ENCODE measurements at places on chromosomes 7 and 10. TPM values are rescaled to one million over a fixed set of nuclear protein-coding genes. Genes with fewer than 3 reads are reported as not detected.

DNA sequence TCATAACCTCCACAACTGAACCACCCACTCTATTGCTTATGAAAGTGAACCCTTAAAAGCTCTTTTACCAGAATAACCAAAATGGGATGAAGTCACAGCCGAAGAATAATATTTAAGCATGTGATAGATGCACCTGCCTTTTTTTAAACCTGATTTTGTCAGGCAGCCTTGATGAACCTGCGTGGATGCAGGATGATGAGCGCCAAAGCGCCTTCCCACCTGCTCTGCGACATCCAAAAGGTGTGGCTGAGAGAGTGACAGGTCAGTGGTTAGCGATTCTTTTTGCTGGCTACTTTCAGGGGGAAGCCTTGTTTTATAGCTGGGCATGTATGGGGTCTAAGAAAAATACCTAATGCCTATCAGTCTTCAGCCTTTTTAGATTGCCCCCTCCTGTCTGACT lies 157.8 kb downstream of the FANK1 start:
- DNase-seq: no peak
- H3K4me3 ChIP-seq: no peak overlapping the region
- no peaks in the 10 kb centered on the region for H3K27me3 ChIP-seq
- H3K27ac ChIP-seq: no peak overlapping the region
- H3K36me3 ChIP-seq: no peaks in the 10 kb centered on the region

DNA sequence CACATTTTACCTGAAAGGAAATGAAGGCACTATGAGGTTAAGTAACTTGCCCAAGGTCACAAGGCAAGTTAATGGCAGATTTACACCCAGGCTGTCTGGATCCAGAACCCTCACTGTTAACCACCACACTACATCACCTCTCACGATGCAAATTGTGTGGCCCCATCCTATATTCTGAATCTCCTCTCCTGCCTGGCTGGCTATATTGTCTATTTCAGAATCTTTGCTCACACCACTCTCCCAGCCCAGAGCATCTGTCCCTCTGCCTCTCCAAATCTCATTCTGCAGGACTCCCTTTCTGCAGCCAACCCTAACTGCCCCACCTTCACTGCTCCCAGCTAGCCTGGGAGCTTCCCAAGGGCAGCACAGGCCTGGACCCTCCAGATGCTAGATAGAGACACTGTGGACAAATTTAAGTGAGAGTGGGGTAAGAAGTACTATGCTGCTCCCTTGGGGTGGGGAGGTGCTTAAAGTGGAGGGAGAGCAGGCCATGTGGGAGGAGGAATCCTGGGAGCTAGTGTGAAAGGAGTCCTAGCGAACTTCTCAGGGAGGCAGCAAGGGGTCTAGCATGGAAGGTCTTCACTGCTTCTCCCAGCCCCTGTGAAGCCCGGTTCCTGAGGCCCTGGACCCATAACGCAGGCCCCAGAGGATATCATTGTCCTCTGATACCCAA lies 786 bp downstream of the CUEDC2 start:
- H3K4me3 ChIP-seq: peak overlapping the region; percentile 95
- no peaks in the 10 kb centered on the region for H3K27me3 ChIP-seq
- H3K27ac ChIP-seq: peak overlapping the region; percentile 94
- H3K4me1 ChIP-seq: peaks cover 53% of the 10 kb centered on the region
- peaks cover 14% of the 10 kb centered on the region for H3K36me3 ChIP-seq
- DNase-seq: no peak

- H3K27me3 ChIP-seq: no peaks in the 10 kb centered on the region
- H3K4me3 ChIP-seq: no peak overlapping the region
- no peak for DNase-seq
- no peak overlapping the region for H3K27ac ChIP-seq
- H3K4me1 ChIP-seq: peaks cover 41% of the 10 kb centered on the region
Measured at GRCh38 chr10:69097729-69098128, 9.8 kb downstream of the SRGN start.

DNA sequence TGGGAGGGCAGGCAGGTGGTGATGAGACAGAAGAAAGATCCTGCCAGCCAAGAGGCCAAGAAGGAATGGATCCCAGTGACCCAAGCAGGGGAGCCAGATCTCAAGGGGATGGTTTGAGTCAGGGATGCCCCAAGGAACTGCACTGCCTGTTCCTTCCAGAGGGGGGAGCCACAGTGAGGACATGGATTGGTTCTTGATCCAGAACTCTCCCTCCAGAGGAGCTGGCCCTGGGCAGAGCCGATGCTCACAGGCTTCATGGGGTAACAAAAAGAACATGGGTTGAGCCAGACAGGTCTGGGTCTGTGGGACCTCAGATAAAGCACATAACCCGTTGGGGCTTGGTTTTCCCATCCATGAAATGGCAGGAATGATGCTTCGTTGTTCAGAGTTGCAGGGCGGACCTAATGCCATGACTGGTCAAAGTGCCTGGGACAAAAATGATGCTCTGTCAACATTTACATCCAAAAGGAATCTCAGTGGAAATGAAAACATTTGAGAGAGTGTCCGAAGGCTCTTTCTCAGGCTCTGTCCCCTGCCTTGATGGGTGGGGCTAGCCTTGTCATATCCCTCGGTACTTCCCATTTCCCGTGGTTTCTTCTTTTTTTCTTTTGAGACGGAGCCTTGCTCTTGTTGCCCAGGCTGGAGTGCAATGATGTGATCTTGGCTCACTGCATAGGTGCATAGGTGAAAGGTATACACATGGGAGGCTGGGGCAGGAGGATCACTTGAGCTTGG lies 4.7 kb upstream of the DENND2A start:
- H3K4me1 ChIP-seq: peaks cover 7% of the 10 kb centered on the region
- no peak overlapping the region for H3K4me3 ChIP-seq
- DNase-seq: no peak
- H3K27me3 ChIP-seq: peaks cover 49% of the 10 kb centered on the region

GRCh38 chr10:97154781-97155180 lies 31.0 kb downstream of the SLIT1 start:
- no peak for DNase-seq
- H3K27ac ChIP-seq: no peak overlapping the region
- H3K27me3 ChIP-seq: peaks cover 2% of the 10 kb centered on the region
- no peaks in the 10 kb centered on the region for H3K4me1 ChIP-seq
- H3K4me3 ChIP-seq: no peak overlapping the region

DNA sequence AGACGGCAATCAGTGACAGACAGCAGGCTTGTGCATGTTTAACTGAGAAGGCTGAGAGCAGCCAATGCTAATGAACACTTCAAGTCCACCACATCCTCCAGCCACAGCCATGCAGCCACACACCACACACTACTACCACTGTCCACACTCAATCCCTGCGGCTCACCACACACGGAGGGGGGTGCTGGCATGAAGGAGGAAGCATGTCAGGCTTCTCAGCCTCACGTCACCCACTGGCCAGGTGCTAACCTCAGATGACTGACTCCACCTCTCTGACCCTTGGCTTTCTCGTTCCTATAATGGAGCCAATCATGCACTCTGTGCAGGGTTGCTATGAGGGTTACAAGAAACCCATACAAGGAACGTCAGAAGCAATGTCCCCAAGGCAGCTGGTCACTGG lies 165.4 kb upstream of the RNF32 start:
- no peak overlapping the region for H3K4me3 ChIP-seq
- no peak for DNase-seq
- H3K4me1 ChIP-seq: no peaks in the 10 kb centered on the region

DNA sequence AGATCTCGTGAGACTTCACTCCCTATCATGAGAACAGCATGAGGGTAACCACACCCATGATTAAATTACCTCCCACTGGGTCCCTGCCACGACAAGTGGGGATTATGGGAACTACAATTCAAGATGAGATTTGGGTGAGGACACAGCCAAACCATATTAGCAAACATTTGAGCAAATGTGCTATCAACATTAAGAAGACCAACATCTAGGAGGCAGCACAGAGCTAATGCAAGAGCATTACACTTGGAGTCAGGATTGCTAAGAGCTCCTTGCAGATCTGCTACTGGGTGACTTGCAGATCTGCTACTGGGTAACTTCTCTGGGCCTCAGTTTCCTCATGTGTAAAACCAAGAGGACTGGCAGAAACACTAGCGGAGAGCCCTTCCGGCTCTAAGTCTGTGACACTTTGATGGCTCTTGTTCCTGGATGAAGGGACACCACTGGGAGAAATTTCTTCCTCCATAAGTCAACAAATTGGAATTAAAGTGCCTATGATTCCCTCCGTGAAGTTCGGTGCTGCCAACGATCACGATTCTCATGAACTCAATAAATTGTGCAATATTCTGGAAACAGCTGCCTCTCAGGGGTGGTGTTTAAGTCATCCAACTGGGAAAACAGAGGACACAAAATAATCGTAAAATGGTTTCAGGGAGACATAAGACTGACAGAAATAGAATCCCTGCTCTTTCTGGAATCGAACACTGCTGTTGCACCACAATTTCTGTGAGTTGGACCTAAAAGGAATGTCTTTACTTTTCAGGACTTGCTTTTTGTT lies 115.8 kb upstream of the ITGB1 start:
- no peak overlapping the region for H3K27ac ChIP-seq
- no peak for DNase-seq
- no peak overlapping the region for H3K4me3 ChIP-seq

GRCh38 chr7:70701477-70701876 lies 430.5 kb upstream of the GALNT17 start:
- no peak overlapping the region for H3K4me3 ChIP-seq
- peaks cover 21% of the 10 kb centered on the region for H3K27me3 ChIP-seq
- no peaks in the 10 kb centered on the region for H3K36me3 ChIP-seq
- DNase-seq: no peak
- no peak overlapping the region for H3K27ac ChIP-seq

Gene LRMDA
- not detected for total RNA-seq

Gene HOXA5
- not detected for total RNA-seq

Measured in activated T-helper 1 cell treated with anti-CD3 and anti-CD28 coated beads, Interleukin-12 subunit alpha, Interleukin-12 subunit beta, Interleukin-2, Interleukin-4 antibody, amounts not matched to agents 30 ng/mL and 10 ng/mL and 1 ng/mL, durations not matched to agents 14 hours and 24 hours and 36 hours (primary cell).